D341Med (cell line): ENCODE measurements at places on chromosomes 2 and 18.

DNA sequence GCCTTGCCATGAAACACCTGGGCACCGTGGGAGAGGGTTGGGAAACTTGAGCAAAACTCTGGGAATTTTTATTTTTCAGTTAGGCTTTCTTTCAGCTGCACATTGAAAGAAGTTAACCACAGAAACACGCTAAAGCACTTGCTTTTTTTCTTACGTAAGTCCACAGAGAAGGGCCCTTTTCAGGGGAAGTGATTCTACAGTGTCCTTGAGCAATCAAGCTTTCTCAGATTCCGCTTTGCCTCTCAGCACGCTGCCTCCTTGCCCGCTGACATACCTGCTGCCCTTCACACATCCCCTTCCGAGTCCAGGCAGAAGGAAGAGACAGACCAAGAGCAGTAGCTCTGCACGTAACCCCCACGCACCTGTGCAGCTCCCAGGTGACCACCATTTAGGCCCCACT lies 135.5 kb upstream of the MYT1L start:
- no peak for DNase-seq

GRCh38 chr18:11215216-11215615 lies 65.8 kb upstream of the PIEZO2 start:
- no peak for DNase-seq

GRCh38 chr2:234494361-234495250 lies 2.3 kb downstream of the ARL4C start:
- no peak for DNase-seq

- DNase-seq: peak; percentile 79
Observed at GRCh38 chr2:119678021-119678656, 862 bp upstream of the TMEM177 start.

DNA sequence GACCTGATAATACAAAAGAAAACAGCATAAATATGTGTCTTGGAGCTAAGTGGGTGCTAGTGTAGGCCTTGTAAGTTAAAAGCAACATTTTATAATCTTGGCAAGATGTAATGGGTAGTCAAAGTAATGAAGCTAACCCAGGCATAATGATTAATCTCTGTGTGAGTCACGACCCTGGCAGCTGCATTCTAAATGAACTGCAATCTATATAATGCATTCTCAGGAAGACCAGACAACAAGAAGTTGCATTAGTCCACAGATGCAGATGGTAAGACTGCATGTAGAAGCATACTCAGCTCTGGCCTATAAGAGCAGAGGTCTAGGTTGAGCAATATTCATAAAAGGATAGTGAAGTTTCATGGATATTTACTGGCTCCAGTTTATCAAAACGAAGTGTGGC lies 85.6 kb upstream of the ETAA1 start:
- DNase-seq: no peak

DNA sequence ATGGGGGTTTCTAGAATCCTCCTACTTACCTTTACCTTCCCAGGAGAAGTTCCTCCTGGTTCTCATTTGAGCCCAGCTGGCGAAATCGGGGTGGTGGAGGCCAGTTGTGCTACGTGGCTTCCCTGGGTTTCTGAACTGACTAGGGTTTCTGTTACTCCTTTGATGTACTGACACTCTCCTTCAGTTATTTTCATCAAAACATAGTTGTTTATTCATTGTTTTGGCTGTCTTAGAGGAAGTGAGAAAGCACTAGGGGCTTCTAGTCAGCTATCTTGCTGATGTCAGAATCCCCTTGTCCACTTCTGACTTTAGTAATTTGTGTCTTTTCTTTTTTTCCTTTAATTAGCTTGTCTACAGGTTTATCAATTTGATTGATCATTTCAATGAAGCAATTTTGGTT lies 332.2 kb upstream of the TANK start:
- DNase-seq: no peak

GRCh38 chr18:57953883-57954282 lies 90.1 kb upstream of the NEDD4L start:
- no peak for DNase-seq

DNA sequence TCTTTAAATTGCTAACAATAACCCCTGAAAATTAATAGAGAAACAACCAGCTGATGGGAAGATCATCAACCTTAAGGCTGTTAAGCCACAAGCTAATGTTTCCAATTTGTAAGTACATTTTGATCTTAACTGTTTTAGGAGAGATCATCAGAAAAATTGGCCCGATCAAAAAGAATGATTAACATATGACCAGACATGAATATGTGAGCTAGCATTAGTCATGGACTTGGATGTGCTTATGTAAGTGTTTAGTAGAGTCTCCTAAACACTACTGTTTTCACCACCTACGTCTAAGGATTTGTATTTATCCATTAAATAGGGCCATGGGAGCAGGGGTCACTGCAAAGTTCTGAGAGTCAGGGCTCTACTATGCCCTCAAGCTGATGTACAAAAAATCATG lies 4.3 kb downstream of the LMAN1 start:
- DNase-seq: no peak

DNA sequence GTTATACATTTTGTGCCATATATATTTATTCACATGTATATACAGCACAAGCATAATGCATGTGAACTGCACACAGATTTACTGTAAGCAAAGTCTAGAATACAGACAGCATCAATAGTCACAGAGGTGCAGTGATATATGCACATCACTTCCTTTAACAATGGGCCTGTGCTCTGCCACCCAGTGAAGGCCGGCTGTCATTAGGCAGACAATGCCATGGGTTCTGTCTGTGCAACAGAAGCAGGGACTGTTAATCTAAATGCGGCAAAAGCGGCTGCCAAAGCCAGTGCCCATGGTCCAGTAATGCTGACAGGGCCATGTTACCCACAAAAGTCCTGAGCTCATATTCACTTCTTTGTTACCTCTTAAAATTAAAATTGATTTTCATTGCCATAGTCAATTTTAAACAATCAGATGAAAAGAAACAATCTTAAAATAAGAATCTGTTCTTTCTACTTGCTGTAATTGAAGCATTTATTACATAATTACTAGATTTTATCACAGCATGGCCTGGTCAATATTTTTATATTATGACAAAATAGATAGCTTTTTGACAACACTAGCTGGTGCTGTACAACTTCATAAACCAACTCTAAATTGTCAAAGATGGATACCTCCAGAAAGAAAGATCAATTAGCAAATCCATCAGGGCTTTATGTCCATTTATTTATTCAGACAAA lies 232.0 kb downstream of the STK39 start:
- DNase-seq: no peak

DNA sequence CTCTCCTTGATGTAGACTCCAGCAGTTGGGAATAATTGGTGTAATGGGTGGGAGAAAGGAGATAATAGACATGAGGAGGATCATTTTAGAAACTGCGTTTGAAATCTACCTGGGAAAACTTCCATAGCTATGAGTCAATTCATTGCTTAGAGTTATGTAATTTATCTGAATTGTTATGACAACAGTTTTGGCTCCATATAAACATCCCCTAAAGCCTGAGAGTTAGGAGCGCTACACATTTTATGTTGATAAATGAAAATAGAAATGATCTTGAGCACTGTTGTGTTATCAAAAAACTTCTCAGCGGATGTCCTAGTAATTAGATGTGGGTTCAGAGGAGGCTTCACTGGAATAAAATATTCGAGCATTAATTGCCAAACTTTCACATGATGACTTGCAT lies 573.4 kb downstream of the TSN start:
- DNase-seq: no peak

GRCh38 chr2:165423081-165423480 lies 46.4 kb upstream of the CSRNP3 start:
- DNase-seq: no peak

GRCh38 chr18:76686737-76687231 lies 135.6 kb upstream of the ZNF236 start:
- peak; percentile 89 for DNase-seq

DNA sequence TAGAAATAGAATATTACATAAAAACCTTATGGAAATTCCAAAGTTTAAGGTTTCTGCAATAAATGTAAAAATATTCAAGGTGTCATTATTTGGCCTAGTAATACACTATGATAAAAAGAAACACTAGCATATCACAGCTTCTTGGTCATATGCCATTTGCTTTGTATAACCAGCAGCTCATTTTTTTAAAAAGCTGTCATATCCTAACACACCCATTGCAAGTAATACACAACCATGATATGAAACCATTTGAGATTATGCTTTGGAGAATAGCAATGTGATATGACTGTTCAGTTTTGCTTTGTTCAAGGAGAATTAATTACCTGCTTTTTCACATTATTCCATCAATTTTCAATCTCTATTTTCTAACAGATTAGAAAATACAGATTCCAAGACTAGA lies 149.0 kb downstream of the IKZF2 start:
- no peak for DNase-seq

- no peak for DNase-seq
Observed at GRCh38 chr18:11795916-11796315, 55.3 kb upstream of the CHMP1B start.

DNA sequence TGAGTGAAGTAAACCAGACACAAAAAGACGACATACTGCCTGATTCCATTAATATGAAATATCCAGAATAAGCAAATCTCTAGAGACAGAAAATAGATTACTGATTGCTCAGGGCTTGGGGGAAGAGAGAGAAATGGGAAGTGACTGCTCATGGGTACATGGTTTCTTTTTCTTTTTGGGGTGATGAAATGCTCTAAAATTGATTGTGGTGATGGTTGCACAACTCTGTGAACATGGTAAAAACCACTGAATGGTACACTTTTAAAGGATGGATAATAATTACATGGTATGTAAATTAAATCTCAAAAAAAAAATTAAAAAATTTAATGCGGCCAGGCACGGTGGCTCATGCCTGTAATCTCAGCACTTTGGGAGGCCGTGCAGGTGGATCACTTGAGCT lies 39.3 kb downstream of the RPL31 start:
- DNase-seq: no peak

- no peak for DNase-seq
Observed at GRCh38 chr2:99597616-99598015, 107.8 kb upstream of the REV1 start.

DNA sequence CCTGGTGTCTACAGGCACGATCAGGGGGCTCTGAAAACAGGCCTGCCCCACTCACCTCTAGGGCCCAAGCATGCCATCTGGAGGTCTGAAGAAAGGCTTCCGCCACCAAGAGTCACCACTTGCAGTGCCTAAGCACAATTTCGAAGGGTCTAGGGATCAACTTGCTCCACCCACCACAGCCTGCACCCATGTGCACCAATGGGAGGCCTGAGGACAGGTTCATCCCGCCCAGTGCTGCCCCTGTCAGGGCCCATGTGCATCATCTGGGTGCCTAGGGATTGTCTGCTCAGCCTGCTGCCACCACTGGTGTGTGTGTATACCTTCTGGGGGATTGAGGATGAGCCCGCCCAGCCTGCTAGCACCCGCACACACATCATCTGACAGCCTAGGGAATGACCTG lies 121.0 kb upstream of the ACVR1C start:
- no peak for DNase-seq

DNA sequence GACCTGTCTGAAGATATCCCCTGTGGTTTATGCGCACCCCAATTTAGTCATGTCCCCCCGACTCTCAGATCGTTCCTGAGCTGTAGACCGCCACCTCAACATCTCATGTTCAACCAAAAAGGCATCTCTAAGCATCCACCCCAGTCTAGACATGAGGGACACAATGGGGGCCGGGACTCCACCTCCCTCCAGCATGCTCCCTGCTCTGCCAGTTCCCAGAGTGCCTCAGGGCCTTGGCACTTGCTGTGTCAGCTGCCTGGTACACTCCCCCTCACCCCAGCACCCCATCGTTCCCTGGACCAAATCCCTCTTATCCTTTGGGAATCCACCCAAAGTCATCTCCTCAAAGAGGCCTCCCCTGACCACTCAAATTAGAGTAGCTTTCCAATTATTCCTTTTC lies 22.2 kb downstream of the TNS1 start:
- no peak for DNase-seq

- DNase-seq: no peak
Observed at GRCh38 chr2:55111570-55112228, 61.4 kb upstream of the RTN4 start.

DNA sequence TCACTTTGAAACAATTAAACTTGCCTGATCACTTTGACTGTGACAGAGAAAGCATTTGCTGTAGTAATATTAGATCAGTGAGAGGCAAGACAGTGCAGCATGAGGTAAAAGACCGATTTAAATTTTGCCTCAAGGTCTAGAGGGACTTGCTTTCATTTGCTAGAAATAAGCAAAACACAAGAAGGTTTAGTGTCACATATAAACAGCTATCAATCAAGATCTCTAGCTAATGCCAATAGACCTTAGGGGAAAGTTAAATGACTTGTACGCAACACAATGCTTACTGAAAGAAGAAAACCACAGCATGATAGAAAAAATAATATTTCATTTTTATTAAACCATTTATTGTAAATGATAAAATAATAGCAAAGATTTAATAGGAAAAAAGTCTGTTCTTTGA lies 113.5 kb downstream of the DSC3 start:
- DNase-seq: no peak

- no peak for DNase-seq
Observed at GRCh38 chr2:224545884-224546644, 39.1 kb downstream of the CUL3 start.

- DNase-seq: no peak
Observed at GRCh38 chr2:61266632-61267505, 104.9 kb downstream of the C2orf74 start.

DNA sequence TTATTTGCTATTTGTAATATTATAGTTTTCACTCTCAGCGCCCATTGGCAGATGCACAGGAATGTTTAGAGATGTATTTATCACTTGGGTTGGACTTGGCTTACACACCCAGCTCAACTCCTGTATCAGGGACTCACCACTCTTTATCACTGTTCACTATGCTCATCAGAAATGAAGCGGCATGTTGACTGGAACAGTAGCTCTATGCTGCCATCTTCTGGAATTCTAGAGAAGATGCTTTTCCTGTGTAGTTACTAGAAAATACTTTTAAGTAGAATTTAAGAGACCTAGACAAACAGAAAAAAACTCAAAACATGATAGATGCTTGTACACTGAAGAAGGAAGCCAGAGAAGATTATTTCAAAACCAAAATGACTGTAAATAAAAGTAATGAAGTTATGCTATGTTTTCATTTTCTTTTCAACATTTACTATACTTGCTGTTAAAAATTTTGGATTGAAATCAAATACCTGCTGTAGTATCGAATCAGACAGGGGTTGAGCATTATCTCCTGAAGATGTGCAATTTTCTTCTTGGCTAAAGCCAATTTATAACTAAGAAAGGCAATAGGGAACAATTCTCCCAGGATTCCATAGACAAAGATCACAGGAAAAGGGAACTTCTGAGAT lies 47.4 kb upstream of the NXPH2 start:
- DNase-seq: peak; percentile 48

GRCh38 chr2:174919947-174920595 lies 85.1 kb downstream of the CHN1 start:
- no peak for DNase-seq

GRCh38 chr2:204220896-204221295 lies 284.3 kb downstream of the ICOS start:
- DNase-seq: no peak

DNA sequence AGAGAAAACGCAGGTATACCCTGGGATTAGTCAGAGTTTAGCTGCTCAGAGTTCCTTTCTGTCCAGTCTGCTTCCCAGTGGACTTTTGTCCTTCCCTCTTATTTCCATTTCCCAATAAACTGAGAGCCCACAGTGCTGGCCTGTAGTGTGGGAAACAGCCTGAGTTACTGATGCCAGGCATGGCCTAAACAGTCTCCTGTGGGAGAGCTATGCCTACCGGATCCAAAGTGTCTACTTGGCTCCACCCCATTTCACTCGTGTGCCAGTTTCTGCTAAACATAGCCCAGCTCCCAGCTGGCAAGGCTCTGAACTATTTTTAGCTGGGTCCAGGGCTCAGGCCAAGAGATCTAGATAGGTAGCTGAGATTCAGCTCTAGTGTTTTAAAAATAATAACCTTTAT lies 15.6 kb upstream of the PPP1CB start:
- DNase-seq: peak; percentile 51

GRCh38 chr2:232545511-232546375 lies 4.6 kb downstream of the TIGD1 start:
- DNase-seq: no peak
